COLO829 (cell line): ENCODE measurements at places on chromosomes 7 and 10.

DNA sequence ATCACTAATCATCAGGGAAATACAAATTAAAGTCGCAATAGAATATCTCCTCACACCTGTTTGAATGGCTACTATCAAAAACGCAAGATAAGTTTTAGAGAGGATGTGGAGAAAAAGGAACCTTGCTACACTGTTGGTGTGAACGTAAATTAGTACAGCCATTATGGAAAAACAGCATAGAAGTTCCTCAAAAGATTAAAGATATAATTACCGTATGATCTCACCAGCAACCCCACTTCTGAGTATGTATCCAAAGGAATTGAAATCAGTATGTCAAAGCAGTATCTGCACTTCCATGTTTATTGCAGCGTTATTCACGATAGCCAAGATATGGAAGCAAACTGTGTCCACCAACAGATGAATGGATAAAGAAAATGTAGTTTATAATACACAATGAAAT is 164.4 kb downstream of the ZNF365 start:
- DNase-seq, result no peak

- no peak for DNase-seq
These were observed 126.5 kb upstream of the JCAD start for GRCh38 chr10:30185916-30186315.

DNA sequence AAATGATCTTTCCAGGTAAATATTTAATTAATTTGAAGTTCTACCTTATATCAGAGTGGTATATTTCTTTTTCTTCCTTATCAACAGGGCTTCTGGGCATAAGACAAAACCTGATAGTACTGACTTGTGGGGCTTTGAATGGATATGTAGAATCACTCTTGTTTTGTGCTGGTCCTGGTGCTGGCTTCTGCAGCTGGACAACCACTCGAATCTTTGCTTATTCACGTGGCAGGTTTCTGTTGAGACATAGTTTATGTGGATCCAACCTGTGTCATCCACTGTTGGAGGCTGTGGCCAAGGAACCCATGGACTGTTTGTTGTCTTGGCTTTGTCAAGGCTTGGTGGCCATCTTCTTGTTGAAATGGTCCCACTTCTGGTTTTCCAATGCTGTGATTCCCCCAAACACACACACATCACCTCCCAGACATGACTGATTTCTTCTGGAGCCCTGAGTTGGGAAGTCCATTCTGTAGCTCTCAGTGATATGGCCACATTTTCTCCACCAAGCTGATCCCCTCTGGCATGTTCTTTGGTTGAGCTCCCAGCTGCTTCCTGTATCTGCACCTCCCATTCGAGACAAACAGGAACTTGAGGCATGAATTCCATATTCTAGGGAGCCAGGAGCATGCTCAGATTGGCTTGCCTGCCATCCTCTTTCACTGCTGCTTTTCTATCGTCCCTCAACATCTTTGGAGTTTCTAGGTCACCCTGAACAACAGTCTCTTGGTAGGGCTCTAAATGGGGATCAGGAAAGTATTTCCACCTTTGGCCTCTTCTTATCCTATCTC is 19.5 kb downstream of the TAS2R41 start:
- no peak for DNase-seq

GRCh38 chr10:124574456-124575070 is 112.9 kb downstream of the LHPP start:
- DNase-seq, result no peak

DNA sequence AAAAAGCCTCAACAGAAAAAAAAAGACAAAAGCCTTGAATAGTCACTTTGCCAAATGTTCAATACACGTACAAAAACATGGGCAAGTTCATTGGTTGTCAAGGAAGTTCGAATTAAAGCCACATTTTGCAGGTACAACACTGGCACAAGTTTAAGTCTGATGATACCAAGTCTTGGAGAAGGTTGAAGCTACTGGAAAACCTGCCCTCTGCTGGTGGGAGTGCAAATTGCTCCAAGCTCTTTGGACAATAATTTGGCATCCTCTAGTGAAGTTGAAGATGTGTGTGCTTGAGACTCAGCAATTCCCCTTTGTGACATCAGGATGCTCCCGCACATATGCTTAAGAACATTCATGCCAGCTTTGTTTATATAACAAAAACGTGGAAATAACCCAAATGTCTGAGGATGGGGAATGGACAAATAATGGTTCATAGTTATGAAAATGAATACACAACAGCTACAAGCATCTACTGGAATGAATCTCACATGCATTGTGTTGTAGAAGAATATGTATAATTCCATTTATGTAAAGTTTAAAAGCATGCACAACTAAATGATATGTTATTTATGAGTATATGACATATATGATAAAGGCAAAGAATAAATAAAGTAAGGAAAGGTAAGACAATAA is 120.0 kb upstream of the PLPP4 start:
- peak; percentile 8 for DNase-seq

DNA sequence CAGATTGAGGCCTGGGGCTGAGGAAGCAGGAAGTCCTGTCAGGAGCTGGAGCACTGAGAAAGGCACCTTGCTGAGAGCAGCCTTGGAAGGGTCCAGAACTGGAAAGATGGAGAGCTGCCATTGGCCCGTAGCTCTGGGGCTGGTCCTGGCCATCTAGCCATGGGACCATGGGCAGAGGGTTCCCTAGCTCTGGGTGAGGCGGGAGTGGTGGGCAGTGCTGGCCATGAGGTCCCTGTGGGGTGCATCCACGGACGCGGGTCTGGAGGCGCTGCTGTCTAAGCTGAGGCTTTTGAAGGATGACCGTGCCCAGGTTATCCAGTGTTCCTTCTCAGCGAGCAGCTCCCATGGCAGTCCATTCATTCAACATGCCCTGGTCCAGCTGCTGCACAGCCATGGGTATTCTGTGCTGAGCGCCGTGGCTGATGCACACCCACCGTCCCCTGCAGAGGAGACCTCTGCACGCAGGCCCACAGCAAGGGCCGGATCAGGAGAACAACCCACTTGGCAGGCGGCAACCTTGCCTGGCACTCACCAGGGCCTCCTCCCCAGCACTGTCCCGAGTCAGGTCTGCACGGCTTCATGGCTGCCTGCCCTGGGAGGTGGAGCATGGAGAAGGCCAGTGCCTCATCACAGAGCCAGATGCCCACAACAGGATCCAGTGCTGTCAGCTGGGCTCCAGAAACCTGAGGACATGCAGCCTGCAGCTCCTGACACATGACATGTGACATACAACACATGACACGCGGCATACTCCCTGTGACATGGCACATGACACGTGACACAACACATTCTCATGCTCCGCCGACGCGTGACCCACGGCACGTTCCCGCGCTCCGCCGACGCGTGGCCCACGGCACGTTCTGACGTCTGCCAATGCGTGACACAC is 121.9 kb downstream of the INPP5A start:
- no peak for DNase-seq

GRCh38 chr10:103882285-103883007 is 27.1 kb upstream of the SH3PXD2A start:
- no peak for DNase-seq

DNA sequence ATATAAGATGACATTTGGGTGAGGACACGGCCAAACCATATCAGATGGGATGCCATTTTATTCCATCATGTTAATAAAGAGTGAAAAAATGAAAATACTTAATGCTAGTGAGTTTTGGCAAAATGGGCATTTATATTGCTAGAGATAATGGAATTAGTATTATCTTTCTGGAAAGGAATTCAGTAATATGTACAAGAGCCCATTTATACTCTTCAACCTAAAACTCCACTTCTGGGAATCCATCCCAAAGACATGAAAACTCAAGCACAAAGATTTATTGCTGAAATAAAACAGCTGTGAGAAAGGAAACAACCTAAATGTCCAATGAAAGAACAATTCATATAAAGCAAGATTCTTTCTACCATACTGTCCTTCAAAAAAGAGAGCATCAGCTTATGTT is 96.0 kb upstream of the TMEM168 start:
- no peak for DNase-seq

DNA sequence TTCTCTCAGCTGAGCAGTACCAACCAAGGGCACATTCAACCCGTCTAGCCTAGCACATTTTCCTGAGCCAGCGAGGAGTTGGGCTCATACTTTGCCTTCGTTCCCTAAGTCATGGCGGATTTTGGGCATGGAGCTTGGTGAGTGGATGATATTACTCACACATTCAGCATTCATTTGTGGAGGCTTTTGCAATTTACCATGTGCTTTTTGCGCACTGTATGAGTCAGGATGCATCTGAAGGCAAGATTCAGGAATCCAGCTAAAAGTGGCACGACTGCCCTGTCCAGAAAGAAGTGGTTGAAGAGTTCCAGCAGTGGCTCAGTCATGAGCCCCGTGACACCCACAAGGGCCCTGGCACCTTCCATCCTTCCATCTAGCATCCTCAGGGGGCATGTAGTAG is 24.2 kb upstream of the MGMT start:
- DNase-seq, result no peak

GRCh38 chr7:76077435-76077834 is 29.5 kb downstream of the MDH2 start:
- DNase-seq, result no peak

DNA sequence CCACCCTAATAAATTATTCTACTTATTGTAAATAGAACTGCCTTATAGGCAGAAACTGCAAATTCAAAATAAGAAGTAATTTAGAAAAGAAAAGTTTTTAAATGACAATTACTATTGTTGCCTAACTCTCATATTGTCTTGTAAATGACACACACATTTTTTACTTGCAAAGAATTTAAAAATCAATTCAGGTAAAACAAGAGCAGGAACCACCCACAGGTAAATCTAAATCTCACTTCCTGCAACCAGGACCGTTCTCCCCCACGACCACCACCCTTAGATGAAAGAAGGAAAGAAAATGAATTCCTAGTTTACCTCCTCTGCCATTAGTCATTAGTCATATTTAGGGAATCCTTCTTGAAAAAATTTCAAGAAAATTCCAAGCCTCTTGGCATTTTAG is 4.8 kb upstream of the AASS start:
- DNase-seq, result no peak

GRCh38 chr7:27346531-27347275 is 104.1 kb downstream of the EVX1 start:
- peak; percentile 45 for DNase-seq

- DNase-seq, result no peak
These were observed 118.6 kb downstream of the CNTNAP2 start for GRCh38 chr7:146235195-146235594.

- no peak for DNase-seq
These were observed 8.7 kb upstream of the CDHR1 start for GRCh38 chr10:84185526-84186175.

DNA sequence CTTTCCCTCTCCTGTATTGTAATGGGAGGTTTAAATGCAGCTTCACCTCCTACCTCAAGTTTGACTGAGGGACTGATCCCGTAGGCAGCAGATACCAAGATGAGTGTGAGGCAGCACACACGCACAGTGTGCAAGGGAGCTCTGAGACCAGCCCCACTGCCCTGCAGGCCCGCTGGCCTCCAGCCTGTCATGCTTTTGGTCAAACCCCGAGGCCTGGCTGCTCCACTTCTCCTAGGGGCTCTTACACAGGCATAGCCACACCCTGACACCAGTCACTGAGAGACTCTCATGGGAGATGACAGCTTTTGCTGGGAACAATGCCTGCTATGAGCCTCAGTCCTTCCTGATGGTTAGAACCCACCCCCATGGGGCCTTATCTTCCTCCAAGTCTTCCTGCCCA is 27.6 kb downstream of the DRGX start:
- DNase-seq, result no peak

DNA sequence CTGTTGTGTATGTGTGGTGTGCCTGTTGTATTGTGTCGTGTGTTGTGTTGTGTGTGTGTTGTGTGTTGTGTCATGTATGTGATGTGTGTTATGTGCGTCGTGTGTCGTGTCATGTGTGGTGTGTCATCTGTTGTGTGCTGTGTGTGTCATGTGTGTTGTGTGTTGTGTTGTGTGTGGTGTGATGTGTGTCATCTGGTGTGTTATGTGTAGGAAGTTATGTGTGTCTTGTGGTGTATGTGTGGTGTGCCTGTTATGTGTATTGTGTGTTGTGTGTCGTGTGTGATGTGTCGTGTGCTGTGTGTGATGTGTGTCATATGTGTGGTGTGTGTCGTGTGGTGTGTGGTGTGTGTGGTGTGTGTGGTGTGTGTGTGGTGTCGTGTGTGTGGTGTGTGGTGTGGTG is 145.2 kb downstream of the DNAJB6 start:
- DNase-seq, result no peak

- DNase-seq, result no peak
These were observed 32.6 kb downstream of the PNLIPRP3 start for GRCh38 chr10:116460219-116460618.

DNA sequence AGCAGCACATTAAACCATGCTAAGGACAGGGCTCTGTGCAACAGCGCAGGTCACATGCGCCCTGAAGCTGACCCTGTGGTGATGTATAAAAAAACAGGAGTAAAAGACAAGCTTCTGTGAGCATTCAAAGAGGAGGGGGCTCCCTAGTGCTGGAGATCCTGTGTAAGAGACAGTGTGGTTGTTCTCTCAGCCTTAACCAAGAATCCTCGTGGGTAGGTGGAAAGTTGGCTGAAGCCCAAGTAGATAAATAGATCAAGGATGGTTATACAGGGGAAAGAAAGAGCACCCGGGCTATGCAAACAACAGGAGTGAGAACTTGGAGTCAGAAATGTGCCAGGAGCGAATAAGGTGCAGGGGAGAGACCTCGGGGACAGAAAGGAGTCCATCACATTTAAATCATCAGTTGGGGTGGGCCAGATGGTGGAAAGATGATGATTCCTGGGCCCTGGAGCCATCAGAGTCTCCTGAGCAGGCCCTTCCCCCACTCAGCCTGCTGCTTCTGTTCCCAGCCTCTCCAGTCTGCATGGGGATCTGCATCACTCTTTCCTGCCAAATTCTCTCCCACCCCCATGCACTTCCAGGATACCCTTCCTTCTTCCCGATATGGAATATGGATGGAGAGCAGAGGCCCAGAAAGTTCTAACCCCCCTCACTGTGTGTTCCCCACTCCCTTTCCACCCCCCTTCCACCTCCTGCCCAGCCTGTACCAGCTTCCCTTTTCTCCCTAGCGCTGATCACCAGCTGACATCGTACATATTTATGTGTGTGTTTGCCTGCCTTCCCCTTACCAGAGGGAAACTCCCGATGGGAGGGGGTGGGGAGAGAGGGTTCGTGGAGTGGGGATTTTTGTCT is 78.1 kb upstream of the PRR15 start:
- DNase-seq, result no peak

DNA sequence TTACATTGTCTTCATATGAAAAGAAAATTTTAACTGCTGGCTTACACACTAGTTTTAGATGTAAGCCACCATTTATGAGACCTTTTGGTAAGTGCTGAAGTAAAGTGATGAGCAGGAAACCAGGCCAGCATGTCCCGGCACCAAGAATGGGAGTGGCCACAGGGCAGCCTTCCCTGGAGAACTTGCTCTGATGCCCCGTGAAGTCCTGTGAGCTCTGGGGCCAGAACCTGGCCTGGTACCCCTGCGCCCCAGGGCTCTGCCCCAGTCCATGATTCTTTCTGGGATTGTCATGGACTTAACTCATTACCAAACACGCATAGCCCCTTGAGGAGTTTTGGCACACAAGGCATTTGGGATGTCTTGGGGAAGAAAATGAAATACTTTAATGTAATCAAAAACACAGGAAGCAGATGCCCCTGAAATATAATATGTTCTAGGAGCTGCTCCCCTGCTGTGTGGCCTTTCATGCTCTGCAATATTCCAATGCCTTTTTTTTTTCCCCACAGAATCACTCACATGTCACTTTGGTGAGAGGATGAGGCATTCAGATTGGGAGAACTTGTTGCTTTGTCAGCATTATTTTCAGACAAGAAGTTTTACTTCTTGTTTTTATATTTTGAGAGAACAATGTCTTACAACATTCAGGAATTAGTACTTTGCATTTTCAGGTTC is 53.1 kb upstream of the CXCL12 start:
- no peak for DNase-seq
